ENCODE measurements at places on chromosomes 1 and 21.
A peak's percentile ranks its signal among the peaks of the same experiment; 100 is the strongest.

GRCh38 chr1:223210788-223211120, 67.7 kb upstream of the TLR5 start:
- no peak for DNase-seq

- DNase-seq, result no peak
These were observed 9.0 kb downstream of the CLDN19 start for GRCh38 chr1:42730988-42731387.

DNA sequence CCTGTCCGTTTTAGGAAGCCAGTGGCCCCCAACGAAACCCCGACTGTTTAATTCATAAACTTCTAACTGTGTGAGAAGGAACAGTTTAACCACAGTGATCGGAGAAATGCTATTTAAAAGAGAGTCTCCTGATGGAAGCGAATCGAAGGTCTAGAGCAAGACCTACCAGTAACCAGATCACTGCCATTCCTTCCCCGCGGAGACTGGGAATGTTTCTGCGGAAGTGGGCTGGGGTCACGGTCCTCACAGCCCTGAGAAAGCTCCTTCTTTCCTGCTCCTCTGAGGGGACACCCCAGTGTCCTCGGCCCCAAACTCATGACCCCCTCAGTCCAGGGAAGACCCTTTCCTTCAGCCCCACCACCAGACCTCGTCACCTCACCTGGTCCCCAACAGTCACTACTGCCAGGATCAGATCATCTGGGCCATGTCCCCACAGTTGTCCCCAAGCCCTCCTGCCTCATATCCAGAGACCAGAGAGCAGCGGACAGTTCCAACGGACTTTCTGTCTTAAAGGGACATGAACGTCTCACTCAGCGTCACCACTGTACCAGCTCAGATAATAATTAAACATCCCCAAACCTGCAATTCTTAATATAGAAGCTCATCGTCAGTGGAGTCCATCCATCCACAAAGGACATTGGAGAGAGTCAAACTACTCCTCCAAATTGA, at the start of gene TCP10L:
TSS of gene TCP10L (minus strand) at position 482 of the 669 bp plus-strand sequence. CDS start 1,219 bp downstream, outside the sequence.
- DNase-seq, result no peak

- no peak for DNase-seq
These were observed 587.1 kb downstream of the LMO4 start for GRCh38 chr1:87915771-87916170.

DNA sequence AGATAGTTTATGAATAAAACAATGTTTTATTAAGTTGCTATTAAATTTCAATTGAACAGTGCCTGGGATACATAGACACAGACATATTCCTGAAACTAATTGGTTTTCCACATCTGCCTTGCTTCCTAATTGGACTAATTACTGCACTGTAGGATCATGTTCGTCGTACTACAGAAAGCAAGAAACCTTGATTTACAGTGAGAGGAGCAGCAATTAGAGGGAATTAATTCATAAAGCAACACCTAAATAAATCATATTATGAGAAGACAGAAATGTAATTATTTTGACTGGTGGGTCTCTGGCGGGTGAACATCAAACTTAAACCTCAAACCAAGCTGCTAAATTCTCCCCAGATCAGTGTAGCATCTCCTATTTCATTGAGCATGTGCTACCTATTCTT, 124.6 kb upstream of the CAMK1G start:
- DNase-seq, result no peak

DNA sequence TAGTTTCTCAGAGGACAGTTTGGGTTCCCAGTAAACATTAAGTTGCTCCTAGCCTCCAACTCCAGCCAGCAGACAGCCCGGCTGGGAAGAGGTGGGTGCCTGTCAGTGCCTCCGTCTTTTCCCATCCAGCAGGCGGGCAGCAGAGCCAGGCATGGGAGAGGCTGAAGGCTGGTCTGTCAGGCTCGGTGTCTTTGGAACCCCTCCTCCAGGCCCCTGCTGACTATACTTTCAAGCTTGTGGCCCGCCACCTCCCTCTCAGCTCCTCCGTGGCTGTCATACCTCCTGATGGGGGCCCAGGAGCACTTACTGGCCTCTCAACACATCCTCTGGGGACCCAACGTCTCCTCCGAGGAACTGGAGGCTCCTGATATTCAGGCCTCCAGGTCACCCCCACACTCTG, 140.9 kb downstream of the ACTL8 start:
- no peak for DNase-seq

- no peak for DNase-seq
These were observed 16.5 kb upstream of the ATP6V1G3 start for GRCh38 chr1:198556971-198557370.

DNA sequence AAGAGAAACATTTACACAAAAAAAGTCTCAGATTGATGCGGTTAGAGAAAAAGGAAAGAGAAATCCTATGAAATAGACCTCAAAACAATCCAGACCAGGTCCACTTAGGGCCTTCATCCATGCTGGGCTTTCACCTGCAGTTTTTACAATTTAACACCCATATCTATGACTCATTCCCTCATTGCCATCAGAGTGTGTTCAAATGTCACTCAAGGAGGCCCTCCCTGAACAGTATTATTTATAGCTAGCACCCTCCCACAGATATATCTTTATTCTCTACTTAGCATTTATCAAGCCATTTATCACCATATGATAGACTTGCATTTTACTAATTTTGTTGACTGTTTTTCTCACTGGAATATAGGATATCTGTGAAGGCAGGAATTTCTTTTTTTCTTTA, 824 bp upstream of the KRTAP21-3 start:
- DNase-seq, result no peak

- DNase-seq, result no peak
These were observed 5.2 kb downstream of the SUSD4 start for GRCh38 chr1:223358826-223359225.

DNA sequence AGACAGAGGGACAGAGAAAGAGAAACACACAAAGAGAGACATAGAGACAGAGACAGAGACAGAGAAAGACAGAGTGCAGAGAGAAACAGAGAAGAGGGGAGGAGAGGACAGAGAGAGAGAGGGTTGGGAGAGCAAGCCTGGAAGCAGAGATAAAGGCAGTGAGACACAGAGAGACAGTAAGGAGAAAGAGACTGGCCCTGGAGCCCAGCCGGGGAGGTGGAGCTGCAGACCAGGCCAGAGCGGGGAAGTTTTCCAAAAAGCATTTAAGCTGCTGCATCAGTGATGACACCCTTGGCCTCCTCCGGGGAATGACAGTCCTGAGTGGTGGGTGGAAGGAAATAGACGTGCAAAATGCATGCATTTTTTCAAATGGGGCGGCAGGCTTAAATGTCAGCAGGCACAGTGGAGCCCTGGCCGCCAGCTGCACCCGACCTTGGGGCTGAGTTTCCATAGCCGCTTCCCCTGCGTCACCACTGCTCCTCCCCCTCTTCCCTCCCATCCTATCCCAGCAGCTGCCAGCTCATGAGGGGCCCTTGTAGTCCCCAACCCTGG, 95.4 kb upstream of the KLHDC7A start:
- DNase-seq, result no peak

GRCh38 chr1:29342983-29343382, 106.7 kb downstream of the PTPRU start:
- no peak for DNase-seq

DNA sequence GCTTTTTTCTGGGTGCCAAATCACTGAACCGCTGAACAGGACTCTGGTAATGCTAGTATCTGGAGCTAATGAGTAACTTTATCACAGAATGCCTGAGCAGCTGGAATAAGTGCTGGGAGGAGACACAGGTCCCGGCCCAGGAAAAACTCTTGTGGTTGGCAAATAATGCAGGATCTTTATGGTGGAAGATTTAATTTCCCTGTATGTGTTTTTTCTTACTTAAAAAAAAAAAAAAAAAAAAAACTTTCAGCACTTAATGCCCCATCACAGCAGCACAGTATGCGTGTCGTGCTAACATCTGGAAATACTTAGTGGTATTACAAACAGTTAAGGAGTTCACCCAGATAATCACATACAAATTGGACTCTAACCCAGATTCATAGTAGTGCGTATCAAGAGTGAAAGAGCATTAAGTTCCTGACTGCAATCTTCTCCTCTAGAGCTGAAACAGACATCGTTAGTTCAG, 220.7 kb downstream of the TOMM20 start:
- peak; percentile 73 for DNase-seq

GRCh38 chr1:20575541-20576336, 13.2 kb upstream of the CDA start:
- DNase-seq, result no peak

GRCh38 chr1:221097479-221098281, 218.4 kb downstream of the HLX start:
- DNase-seq, result peak; percentile 76

GRCh38 chr1:35120458-35121133, 41.4 kb downstream of the ZMYM1 start:
- DNase-seq, result no peak

DNA sequence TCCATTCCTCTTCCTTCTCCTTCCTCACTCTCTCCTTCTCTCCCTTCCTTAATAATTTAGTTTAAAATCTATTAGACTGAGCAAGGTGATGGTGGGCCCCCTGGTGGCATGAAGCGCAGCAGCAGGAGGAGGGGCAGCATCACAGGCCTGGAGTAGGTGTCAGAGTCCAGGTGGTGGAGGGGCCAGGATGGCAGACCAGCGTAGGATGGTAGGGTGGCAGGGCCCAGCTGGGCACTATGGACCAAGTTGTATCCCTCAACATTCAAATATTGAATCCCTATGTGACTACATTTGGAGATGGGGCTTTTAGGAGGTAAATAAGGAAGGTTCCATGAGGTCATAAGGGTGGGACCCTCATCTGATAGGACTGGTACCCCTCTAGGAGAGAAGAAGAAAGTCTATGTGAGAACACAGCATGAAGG, 61.0 kb downstream of the WDR4 start:
- DNase-seq, result peak; percentile 20

GRCh38 chr1:174746024-174746808, 253.5 kb upstream of the CACYBP start:
- DNase-seq, result no peak

DNA sequence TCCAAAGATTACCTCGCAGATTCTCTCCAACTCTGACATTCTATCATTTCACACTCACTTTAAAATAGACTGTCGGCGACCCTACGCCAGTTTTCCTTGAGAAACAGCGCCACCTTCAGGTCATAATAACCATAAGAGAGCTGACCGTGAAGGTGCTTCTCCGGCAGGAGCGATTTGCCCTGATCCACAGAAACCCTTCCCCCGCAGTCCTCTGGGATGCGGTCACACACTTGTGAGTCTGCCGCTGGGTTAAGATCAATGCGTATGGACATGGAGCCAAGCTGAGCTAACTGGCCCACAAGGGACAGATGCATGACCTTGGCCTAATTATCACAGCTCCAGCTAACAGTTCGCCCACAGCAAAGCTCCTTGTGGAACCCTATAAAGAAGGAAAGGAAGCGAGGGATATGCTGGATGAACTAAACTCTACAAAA, 32.8 kb upstream of the IFNAR2 start:
- DNase-seq, result peak; percentile 49

DNA sequence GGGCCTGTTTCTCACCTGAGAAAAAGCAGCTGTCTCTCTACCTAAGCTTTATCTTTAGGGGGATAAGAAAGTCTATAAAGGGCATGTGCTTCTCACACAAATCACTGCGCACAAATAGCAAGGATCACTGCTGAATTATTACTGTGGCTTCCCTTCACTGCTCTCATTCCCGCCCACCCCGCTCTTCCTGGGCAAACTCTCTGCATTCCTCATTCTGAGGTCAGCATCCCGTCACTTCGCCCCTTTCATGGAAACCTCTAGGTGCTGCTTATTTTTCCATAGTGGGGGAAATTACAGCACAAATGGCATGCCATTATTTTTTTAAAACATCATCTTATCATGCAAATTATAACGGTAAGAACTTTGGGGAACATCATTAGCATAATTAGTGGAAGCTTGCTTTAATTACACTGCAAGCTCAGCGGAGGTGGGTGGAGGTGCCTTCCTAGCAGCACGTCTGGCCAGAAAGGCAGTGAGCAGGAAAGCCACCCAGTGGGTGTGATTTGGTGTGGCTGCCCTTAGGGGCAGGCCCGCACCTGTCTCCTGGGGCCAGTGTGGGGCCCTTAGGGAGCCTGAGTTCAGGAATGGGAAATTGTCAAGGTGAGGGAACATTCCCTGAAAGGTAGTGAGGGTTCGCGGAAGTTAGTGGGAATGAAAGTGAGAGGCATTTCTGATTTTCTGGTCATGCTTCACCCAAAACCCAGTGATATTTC, 105.9 kb downstream of the LAMC2 start:
- peak; percentile 57 for DNase-seq

DNA sequence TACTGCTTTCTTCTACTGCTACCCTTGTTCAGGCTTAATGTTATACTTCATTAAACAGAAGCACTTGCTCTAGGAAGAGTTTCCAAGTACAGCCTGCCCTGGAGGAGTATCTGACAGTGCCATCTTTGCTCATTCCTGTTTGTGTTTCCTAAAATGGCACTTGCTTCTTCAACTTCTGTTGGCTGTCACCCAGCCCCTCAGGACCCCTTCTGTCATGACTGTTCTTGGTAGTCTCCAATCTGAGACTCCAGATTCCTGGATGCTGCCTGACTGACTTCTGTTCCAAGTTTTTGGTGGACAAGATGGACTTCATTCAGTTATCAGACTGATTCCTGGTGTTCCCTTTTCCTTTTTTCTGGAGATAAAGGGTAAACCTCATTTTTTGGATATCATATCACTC, 104.1 kb downstream of the SLC35F3 start:
- DNase-seq, result no peak

DNA sequence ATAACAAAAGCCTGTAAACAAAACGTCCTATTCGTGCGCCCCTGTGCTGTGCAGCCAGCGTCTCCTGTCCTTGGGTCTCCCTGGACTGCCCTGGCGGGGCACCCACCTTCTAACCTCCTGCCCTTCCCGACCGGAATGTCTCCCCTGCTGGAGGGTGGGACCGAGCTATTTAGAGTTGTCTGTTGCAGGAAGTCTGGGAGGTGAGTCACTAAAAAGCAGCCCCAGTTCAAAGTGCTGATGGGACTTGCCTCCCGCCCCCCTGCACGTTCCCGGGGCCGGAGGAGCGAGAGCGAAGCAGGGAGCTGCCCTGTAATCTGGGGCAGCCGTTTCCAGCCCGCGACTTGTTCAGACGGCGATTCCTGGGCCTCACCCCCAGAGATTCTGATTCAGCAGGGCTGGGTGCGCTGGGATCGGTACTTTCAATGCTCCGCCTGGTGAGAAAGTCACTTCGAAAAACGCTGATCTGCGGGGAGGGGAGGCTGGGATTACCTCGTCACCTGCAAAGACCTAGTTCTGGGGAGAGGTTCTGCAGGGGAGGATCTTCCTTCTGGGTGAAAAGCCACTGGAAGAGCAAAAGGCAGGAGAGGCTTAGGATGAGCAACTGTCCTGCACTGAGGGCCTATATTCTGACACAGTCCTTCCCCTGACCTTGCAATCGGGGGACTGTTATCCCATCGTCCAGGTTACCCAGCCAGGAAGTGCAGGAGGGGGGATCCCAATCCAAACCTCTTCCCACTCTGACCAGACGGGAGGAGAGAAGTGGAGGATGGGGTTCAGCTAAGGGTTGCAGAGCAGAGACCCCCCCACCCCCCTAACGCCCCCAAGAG, 1.2 kb upstream of the DHRS3 start:
- DNase-seq, result peak; percentile 51

DNA sequence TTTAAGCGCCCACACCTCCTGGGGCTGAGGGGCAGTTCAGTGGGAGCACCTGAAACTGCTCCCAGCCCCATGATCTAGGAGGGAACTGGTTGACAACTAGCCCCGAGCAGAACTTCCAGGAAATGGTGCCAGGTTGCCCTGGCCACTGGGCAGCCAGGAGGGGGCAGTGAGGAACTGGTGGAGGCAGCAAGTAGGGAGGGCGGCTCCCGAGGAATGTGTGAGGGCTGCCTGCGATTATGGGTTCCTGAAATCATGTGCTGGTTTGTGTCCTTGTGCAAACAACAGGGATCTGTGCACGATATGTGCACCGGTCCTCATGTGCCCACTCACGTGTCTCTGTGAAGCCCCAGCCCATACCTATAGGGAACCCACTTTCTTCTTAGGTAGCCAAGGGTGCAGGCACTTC, 9.9 kb downstream of the GPR3 start:
- DNase-seq, result peak; percentile 48
